Thyroid gland (tissue), 4 donors: ENCODE measurements at places on chromosomes 6 and 20.

DNA sequence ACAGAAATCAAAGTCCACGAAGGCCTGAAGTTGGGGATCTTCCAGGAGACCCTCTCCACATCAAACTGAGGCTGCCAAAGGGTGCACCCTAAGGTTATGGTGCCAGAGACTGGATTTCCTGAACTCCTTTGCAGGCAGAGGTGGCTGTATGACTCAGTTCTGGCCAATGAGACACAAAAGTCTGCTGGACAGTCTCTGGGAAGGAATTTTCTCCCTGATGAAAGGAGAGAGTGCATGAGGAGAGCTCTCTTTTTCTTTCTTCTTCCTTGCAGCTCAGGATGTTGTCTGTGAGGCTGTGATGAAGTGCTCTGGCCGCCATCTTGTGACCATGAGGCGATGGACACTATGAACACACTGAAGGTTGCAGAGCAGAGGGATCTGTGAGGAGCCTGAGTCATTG lies 85.2 kb downstream of the MDGA1 start:
- no peak for DNase-seq

DNA sequence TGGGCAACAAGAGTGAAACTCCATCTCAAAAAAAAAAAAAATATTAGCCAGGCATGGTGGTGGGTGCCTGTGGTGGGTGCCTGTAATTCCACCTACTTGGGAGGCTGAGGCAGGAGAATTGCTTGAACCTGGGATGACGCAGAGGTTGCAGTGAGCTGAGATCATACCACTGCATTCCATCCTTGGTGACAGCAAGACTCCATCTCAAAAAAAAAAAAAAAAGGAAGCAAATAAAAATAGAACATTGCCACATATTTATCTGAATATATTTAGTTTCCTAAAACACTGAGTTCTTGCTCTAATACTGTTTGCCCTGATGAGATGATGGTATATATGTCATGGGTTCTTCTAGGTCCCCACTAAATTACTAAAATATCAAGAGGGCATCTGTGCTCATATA lies 28.4 kb downstream of the CASP8AP2 start:
- DNase-seq = no peak

DNA sequence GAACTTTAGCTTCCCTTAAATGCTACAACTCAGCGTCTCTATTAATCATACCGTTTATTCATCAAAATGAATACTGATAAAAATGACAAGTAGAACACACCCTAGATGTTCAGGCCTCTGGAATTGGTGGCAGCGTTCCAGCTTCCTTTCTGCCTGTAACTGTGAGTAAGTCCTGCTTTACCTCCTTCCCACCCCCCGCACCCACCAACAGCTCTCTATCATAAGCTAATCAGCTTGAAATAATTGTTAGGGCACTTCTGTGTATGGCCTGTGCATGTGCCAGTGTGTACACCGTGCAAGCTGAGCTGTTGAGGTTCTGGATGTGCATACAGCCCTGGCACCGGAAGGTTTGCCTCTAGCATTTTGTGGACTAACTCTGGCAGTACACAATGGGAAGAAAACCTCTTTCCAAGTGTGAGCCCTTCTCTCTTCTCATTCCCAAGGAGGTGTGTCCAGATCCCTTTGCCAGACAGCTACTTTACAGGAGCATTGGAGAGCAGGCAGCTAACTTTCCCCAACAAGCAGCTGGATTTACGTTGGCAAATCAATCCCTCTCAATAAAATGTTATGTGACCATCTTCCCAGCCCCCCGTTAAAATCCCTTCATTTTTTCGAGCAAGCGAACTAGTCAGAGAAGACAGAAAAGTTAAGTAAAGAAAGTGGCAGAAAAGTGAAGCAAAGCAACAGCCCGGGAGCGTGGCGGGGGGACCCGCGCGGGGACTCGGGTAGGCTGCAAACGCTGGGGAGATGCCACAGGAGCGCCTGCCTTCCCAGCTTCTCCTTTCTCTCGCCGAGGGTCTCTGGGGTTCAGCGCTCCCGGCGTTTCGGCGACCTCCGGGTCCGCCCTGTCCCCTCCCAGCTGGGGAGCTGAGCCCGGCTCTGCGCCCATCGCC lies 803 bp upstream of the ADGRG6 start:
- DNase-seq = no peak

DNA sequence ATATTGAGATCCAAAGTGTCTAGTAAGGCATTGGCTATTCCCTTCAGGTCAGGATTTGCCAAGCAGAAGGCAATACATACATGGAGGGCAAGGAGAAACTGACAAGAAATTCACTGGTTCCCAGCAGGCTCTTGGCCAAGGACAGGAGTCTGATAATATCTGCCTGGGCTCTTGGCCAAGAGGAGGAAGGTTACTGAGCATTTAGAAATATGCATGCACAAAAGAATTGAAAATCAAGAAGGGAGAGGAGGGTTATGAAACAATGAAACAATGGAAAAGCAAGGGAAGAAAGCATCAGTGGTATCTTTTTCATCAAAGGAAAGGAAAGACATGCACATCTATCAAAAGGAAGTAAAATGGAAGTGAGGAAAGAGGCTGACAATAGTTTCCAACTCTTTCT lies 42.4 kb downstream of the ARHGAP18 start:
- no peak for DNase-seq

DNA sequence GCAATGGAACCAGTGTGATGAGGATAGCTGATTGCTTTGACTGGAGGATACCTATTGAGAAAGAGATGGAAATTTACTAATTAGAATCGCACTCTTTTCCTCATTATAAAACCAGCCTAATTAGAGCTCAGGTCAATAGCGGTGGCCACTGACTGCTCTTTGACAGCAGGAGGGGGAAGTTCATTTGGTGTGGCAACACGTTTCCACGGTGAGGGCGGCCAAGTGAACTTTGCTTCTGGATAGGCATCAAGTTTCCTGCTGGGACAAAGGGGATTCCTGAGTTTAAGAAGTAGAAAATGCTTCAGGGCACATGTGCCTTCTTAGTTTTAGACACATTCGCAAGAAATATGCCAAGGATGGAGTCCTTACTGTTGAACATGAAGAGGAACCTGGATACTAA lies 145.3 kb upstream of the NRN1 start:
- DNase-seq = no peak

GRCh38 chr20:5078399-5078958 lies 41.3 kb downstream of the PCNA start:
- peak; percentile 92 for DNase-seq

DNA sequence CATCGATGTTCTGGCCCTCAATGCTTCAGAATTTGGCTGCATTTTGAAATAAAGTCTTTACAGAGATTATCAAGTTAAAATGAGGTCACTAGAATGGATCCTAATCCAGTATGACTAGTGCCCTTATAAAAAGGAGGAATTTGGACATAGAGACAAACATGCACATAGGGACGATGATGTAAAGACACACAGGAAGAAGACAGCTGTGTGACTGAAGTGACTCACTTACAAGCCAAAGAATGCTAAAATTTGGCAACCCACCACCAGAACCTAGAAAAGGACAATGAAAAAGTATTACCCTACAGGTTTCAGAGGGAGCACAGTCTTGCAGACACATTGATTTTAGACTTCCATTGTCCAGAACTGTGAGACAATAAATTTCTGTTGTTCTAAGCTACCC lies 322.8 kb upstream of the GJE1 start:
- DNase-seq = no peak

- DNase-seq = no peak
These were observed 82.6 kb downstream of the DOK5 start for GRCh38 chr20:54557806-54558590.

DNA sequence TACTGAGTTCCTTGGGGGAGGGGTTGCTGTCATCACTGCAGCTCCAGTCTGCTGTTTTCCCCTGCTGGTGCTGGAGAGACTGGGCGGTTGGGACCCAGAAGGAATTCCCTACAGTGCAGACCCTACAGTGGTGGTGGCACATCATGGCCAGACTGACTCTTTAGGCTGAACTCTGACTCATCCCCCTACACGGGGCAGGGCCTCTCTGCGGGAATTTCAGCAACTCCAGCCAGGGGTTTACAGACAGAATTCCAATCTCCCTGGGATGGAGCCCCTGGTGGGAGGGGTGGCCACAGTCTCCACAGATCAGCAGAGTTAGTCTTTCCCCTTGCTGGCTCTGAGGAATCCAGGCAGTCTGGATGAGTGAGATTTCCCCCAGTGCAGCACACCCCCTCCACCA lies 46.9 kb upstream of the MAPK13 start:
- DNase-seq = no peak

- peak; percentile 60 for DNase-seq
These were observed 94.2 kb upstream of the MYL9 start for GRCh38 chr20:36447101-36447500.

DNA sequence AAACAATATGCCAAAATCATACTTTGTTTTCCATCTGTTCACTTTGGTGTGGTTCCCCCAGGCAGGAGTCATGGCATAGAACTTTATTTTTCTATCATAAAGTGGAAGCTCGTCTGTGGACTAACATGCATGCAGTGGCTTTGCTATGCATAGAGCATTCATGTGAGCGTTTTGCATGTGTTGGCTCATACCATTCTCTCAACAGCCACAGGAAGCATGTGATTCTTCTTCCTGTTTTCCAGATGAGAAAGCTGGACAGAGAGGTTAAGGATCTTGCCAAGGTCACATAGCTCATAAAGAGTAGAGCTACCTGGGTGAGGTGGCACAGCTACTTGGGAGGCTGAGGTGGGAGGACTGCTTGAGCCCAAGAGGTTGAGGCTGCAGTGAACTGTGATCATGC lies 123.4 kb upstream of the HDGFL1 start:
- DNase-seq = no peak

GRCh38 chr20:47113362-47114109 lies 218.9 kb downstream of the EYA2 start:
- DNase-seq = no peak

GRCh38 chr20:50227506-50227905 lies 36.9 kb downstream of the CEBPB start:
- no peak for DNase-seq

DNA sequence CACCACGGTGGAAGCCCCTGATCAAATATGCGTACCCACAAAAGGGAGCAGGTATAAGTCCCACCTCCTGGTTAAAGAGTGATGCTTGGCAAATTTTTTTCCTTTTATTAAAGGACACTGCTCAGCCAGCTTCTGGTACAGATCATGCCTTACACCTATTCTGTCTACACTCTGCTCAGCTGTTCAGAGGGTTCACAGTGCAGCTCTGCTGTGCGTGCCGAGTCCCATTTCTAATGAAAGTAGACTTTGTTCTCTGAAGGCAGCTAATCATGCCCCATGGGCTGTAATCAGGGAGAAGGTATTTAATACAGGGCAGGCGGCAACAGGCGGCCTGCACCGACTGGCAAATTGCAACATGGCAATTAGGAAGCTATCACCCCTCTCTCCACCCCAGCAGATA lies 16.3 kb downstream of the LRRC73 start:
- no peak for DNase-seq

GRCh38 chr6:157088841-157089240 lies 234.5 kb downstream of the TMEM242 start:
- DNase-seq = no peak

- no peak for DNase-seq
These were observed 140.5 kb downstream of the BTBD3 start for GRCh38 chr20:12058216-12058615.

- no peak for DNase-seq
These were observed 334.2 kb upstream of the RSPO3 start for GRCh38 chr6:126784161-126784790.

DNA sequence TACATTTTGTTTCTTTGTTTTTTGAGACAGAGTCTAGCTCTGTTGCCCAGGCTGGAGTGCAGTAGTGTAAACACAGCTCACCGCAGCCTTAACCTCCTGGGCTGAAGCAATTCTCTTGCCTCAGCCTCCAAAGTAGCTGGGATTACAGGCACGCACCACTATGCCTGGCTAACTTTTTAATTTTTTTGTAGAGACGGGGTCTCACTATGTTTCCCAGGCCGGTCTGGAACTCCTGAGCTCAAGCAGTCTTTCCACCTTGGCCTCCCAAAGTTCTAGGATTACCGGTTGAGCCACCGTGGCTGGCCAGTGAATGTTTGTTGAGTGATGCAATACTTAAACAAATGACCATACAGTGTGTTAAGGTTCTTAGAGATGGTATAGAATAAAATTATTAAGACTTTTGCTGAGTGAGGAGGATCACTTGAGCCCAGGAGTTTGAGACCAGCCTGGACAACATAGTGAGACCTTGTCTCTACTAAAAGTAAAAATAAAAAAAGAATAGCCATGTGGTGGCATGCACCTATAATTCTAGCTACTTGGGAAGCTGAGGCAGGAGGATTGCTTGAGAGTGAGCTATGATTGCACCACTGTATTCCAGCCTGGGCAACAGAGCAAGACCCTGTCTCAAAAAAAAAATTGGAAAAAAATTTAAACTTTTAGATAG lies 13.4 kb downstream of the CEP250 start:
- DNase-seq = no peak

DNA sequence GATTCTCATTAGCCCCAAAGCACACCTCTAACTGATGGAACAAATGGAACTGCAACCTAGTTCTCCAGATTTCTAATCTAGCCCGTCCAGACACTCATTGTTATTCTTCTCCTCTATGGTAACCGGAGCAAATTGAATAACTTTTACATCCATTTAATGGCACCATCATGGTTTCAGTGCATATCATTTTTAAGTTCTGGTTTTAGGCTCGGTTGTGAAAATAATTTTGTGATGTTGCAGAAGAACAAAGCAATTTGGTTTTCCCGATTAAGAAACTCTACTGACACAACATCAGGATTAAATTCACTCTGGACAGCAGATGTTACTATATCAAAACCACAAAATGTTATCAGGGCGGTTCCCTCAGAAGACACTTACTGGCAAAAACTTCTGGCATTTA lies 42.5 kb upstream of the HBS1L start:
- no peak for DNase-seq

DNA sequence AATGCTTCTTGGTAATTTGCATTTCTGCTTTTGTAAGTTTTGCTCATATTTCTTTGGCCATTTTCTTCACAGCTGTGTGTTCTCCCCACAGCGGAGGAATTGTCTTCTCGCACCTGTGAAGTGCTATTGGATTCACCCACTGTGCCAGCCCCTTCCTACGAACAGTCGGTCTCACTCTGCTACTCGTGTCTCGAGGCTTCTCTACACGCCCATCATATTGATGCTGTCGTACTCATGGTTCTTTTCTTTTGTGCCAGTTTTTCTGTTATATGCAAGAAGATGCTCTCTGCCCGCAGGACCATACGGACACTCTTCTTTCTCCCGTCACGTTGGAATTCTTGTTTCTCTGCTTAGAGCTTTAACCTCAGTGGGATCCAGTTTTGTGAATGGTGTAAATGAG lies 200.3 kb downstream of the DLL1 start:
- DNase-seq = no peak

- no peak for DNase-seq
These were observed 24.6 kb downstream of the CYP24A1 start for GRCh38 chr20:54148947-54149764.

GRCh38 chr6:53702316-53702715 lies 36.8 kb upstream of the KLHL31 start:
- DNase-seq = no peak

DNA sequence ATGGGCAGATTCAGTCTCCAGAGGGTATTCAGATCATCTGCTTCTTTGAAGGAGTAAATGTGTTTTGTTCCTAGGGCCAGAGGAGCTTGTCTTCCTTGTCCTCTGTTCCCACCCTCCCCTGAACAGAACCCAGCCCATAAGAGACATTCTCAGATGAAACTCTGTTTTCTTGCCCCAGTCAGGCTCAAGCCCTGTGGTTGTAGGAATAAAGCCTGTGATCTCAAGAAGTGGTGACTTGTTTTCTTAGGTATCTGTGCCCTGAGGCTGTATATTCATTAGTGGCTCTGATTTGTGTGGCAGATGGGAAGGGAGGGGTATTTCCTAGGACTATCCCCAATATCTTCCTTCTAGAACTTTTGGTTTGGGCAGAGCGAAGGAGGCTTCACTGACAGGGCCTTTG lies 27.9 kb downstream of the GSS start:
- no peak for DNase-seq
